ENCODE measurements at places on chromosomes 1 and 21.

DNA sequence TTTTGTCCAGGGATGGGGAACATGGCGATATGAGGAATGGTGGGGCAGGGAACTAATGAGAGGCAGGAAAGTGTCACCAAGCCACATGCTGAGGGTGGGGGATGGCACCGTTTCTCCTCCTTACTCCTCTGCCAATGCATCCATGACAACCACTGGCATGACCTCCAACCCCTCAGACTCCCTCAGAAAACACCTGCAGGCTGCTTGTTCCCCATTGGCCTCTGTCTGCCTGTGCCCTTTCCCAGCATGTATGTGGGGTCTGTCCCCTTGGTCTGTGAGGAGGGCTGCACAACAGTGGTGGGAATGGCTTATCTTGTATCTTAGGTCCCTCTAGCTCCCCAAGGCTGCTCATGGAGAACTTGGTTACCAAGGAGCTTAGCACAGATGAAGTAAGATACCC lies 137.2 kb upstream of the NGF start:
- no peak for DNase-seq

DNA sequence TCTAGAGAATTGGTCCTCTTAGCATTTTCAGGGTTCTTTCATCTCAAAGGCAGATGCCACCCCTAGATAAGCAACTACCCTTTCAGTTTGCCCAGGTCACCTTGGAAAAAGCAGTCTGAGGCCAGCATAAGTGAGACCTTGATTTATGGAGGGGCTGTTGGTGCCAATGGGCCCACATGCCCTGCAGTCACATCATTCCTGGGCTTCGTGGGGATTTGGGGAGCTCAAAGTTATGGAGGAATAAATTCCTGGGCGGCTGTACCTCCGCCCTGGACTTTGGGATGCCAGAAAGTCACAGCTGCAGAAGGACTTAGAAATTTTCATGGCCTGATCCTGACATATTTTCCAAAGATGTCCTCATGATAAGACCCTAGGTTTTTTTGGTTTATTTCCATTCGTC lies 2.7 kb upstream of the SDHB start:
- DNase-seq = no peak

GRCh38 chr1:64685765-64686341 lies 59.0 kb upstream of the RAVER2 start:
- no peak for DNase-seq

DNA sequence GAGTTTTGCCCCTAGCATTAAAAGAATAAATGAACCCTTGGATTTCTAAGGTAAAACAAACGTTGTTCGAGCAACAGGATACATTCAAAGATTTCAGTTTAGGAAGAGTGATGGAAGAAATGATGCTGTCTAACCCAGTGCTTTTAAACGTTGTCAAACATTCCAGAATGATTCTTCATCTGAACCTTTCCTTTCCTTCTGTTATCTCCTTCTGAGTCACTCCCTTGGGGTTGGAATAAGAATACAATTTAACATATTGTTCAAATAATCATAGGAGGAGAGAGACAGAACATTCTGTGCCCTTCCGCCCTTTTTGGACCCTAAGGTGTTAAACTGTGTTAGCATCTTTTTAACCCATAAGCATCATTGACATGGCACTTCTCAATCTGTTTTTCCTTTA lies 61.1 kb upstream of the RCOR3 start:
- no peak for DNase-seq

GRCh38 chr1:113333056-113333455 lies 57.3 kb upstream of the MAGI3 start:
- no peak for DNase-seq

- no peak for DNase-seq
These were observed 203.4 kb downstream of the HS2ST1 start for GRCh38 chr1:87117761-87118368.

GRCh38 chr1:160007577-160008200 lies 24.1 kb downstream of the PIGM start:
- DNase-seq = peak; percentile 38

- peak; percentile 74 for DNase-seq
These were observed 9.4 kb downstream of the ETV3L start for GRCh38 chr1:157090196-157090647.

- no peak for DNase-seq
These were observed 64.2 kb upstream of the PDE4B start for GRCh38 chr1:65728504-65728903.

GRCh38 chr1:61237659-61238358 lies 155.4 kb downstream of the NFIA start:
- no peak for DNase-seq

GRCh38 chr1:212315907-212316306 lies 30.7 kb downstream of the PPP2R5A start:
- no peak for DNase-seq

DNA sequence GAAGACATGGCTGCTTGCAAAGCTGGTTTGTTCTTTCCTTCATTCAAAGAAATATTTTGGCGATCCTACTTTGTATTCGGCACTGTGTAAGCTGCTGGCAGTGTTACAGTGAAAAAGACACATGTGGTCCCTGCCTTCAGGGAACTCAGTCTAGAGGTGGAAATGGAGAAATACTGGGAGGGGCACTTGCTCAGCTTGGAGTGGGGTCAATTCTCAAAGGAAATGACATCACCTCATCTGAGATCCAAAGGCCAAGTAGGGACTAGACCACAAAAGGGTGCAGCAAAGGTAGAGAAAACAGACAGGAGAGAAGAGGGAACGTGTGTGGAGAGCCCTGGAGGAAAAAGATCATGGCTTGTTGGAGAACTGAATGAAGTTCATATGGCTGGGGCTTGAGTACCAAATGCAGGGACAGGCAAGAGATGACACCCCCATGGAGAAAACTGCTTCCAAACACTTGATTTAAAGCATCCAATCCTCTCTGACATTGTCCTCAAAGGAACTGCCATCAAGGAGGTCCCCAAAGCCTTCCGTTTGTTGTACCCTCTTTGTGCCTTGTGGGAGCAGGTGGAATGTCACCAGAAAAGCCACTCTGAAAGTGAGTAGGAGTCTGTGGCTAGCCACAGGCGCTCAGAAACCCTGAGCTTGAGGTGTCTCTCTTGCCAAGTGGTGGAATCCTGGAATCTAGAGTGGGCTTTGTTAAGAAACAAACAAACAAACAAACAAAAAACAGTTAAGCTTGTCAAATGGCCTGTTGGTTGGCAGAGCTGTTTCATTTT lies 48.3 kb upstream of the TDRD10 start:
- DNase-seq = no peak

- DNase-seq = no peak
These were observed 145.8 kb downstream of the KCNJ6 start for GRCh38 chr21:37770461-37770860.

GRCh38 chr1:24289937-24290595 lies 29.1 kb upstream of the GRHL3 start:
- DNase-seq = no peak

DNA sequence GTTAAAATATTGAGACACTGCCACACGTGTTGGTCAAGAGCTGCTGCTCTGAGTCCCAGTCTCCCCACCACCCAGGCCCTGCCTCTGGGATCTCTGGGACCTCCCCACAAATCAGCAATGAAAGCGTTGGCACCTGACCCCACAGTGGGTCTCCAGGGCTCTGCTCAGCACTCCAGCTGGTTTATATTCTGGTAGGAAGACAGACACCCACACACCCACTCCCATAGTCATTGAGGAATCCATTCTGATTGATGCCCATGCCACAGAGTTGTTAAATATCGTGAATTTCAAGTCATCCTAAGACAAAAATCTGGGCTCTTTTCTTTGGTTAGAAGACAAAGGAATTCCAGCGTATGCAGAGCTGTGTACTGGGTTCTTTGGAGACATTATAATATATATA lies 91.6 kb downstream of the KIF26B start:
- no peak for DNase-seq

- DNase-seq = no peak
These were observed 17.6 kb downstream of the NADK start for GRCh38 chr1:1760715-1761114.

GRCh38 chr1:26045722-26046245 lies at the start of gene SLC30A2:
TSS of gene SLC30A2 (minus strand) at chr1:26046118. CDS start at chr1:26045896, 222 bp downstream.
- no peak for DNase-seq

- DNase-seq = no peak
These were observed 311.3 kb downstream of the NCAM2 start for GRCh38 chr21:21309510-21309909.

GRCh38 chr1:32992489-32993323 lies 28.1 kb upstream of the RNF19B start:
- DNase-seq = no peak

DNA sequence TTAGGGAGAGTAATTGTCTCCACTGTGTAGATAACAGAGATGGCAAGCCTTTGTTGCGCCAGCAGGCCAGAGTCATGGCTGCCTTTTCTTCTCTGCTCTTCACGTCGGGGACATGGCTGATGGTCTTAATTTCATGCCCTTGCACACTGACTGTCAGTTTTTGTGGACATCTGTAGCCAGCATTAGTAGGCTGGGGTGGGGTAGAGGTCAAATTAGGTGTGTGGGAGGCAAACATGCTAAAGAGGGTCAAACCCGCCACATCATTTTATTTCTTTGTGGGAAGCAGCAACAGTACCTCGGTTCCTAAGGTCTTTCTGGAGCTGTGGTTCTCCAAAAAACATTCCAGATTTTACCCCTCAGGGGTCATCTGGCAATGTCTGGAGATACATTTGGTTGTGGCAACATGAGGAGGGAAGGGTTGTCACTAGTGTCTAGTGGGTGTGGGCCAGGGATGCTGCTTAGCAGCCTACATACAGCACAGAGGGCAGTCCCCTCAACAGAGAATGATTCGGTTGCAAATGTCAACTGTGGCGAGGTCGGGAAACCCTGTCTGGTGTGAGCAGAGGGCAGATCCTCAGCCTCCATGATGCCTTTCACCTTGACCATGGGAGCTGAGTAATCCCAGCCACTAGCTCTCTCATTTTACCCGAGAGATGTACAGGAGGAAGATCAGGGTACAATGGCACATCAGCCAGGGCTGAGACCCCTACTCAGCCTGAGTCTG lies 14.7 kb downstream of the RUNX1 start:
- no peak for DNase-seq

DNA sequence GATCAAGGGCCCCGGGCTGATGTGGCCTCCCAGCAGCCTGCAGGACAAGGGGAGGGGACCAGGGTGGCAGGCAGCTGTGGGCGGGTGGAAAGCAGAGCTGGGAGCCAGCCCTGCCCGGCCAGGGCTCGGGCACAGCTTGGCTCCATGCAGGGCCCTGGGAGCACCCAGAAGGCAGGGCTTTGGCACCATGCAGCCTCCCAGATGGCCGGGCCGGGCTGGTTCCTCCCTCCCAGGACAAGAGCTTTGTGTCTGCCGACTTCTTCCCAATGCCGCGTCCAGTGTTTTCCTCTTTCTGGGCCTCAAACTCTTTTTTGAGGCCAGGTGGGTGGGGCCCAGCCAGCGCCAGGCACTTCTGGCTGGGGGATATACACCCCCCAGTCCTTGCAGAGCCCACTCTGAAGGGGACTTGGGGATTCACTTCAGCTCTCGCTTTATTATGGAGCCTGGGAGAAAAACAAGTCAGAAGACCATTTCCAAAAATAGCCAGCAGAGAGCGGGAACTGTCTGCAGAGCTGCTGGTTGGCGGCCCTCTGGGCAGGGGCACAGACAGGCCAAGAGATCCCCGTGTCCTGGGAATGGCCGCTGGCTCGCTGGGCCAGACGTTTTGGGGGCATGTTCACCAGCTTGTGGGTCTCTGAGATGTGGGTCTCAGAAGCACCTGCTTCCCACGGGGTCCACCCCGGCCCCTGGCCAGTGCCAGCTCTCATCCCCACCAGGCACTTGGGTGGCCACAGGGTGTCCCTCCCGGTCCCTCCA lies 103.8 kb upstream of the ARHGEF16 start:
- DNase-seq = no peak

DNA sequence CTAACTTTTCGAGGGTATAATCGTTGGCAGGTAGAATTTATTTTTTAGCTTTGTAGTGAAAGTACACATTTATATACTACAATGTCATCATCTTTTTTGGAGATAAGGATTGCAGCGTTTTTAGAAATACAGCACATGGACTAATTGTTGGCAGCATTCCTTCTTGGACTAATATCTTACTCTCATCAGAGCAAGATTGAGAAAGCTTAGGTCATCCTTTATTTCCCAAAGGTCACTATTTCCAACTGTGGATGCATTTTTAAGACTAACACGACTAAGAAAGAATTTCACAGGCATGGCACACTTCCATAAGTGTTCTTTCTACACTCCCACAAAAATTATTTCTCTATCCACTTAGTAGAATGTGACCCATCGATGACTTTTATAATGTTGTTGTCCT lies 732.3 kb downstream of the NCAM2 start:
- DNase-seq = no peak

GRCh38 chr1:94106716-94107115 lies 14.2 kb downstream of the ABCA4 start:
- DNase-seq = no peak

DNA sequence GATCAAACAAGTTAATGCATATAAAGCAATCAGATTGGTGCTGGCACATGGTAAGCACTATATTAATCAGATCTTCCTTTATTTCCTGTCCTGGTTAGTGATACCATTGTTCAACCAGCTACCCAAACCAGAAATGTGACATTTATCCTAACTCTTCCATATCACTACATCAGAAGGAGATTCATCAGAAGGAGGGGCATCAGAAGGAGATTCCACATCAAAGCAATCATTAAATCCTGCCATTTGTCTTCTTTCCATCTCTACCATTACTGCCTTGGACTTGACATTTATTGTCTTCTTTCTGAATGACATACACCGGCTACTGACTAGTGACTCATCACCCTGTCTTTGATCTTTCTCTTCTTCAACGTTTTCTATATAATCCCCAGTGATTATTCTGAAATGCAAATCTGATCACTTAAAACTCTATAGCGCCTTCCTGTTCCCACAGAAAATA lies 75.0 kb downstream of the DNM3 start:
- no peak for DNase-seq

DNA sequence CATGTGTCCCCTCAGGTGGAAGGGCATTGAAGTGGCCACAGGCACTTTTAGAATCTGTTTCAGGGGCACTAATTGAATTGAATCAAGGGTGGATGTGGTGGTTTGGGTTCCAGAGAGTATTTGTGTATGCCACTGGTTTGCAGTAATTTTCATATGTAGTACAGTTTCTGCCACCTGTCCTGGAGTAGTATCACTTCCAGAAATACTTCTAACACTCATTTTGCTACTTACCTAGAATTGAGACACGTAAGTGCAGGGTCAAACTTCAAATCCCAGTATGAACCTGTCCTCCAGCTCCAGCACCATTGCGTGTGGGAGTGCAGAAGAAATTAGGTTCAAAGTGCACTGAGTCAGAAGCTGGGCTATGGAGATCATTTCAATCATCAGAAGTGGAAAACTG lies 26.8 kb downstream of the RSPH1 start:
- no peak for DNase-seq

DNA sequence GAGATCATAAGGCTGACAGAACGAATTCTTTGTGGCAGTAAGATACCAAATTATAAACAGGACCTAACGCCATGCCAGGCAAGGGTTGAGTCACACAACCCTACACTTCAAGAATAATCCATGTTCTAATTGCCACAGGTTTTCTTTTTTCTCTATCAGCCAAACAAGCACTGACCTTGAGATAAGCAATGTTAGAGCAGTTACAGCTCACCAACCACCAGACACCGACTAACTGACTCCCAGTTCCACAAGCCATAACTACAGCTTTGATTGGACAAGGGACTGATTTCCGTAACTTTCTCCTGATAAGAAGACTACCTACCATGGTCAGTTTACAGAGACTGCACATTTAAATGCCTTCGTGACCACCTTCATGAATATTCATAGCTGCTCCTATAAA lies 149.6 kb downstream of the PTPRU start:
- no peak for DNase-seq
